Stimulated activated CD4-positive, alpha-beta T cell treated with anti-CD3 and anti-CD28 coated beads, Interleukin-15, amount 100 ng/mL, for 1 hour (primary cell): ENCODE measurements at places on chromosomes 1 and 21.

GRCh38 chr1:7383671-7384520 is 387.2 kb upstream of the VAMP3 start:
- DNase-seq, result no peak

- DNase-seq, result no peak
Measured at GRCh38 chr1:119448127-119448511, 33.2 kb downstream of the HSD3B2 start.

DNA sequence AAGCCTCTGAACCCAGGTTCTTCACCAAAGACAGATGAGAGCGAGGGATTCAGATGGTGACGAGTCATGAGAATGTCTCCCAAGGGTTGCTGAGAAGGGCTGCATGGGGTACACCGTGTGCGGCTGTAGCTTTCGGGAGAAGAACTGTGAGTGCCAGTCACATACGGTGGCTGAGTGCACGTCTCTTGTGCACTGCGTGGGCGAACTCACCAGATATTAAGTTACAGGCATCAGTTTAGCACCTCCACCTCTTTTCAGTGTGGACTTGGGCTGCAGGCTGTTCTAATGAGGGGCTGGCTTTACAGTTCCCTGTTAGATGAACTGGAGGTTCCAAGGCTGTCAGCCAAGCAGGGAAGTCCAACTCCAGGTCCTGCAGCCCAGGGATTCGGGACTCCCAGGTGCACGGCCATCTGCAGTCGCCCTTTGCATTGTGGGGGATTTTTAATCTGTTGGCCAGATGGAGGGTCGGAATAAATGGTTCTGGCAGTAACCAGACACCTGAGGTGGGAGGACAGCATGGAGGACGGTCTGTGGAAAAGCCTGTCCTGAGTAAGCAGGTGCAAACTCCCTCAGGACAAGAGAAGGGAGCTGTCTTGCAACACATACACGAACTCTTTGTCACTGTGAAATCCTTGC is 26.5 kb upstream of the AVPR1B start:
- DNase-seq, result no peak

GRCh38 chr1:203508463-203509073 is 14.6 kb downstream of the OPTC start:
- no peak for DNase-seq

DNA sequence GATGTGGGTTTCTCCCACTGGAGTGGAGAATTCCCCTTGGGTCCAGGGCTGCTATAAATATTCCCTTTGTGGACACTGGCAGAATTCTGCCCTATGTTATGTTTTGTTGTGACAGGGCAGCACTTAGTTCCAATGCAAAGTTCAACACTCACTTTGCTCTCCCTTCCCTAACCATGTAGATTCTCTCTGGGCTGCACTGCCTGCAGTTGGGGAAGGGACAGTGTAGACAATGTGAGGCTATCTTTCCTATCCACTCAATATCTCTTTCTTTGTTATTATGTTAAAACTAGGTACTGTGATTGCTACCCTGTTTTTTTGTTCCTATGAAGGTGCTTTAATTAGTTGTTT is 19.6 kb downstream of the GPR88 start:
- DNase-seq, result no peak

DNA sequence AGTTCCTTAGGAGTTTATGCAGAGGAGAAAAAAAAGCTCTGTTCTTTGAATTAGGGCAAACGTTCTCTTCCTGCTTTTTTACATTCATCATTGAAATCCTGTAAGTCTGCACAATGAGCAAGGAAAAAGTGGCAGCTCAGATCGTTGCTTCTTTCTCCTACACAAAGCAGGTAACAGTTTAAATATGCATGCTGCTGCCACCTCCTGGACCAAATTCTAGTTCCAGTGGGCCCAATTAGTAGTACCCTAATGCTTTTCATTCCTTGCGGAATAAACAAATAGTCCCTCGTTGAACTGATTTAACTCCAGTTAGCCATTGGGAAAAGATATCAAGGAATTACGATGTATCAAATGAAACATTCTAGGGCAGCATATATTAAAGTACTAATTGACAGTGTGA is 20.1 kb downstream of the YTHDF2 start:
- DNase-seq, result no peak
